Glutamatergic neuron (in vitro differentiated cells): ENCODE measurements at places on chromosomes 2 and 18. TPM values are rescaled to one million over a fixed set of nuclear protein-coding genes. Genes with fewer than 3 reads are reported as not detected.

Gene RFTN2
- total RNA-seq = 2.5 TPM

Gene IL36B
- total RNA-seq = not detected

DNA sequence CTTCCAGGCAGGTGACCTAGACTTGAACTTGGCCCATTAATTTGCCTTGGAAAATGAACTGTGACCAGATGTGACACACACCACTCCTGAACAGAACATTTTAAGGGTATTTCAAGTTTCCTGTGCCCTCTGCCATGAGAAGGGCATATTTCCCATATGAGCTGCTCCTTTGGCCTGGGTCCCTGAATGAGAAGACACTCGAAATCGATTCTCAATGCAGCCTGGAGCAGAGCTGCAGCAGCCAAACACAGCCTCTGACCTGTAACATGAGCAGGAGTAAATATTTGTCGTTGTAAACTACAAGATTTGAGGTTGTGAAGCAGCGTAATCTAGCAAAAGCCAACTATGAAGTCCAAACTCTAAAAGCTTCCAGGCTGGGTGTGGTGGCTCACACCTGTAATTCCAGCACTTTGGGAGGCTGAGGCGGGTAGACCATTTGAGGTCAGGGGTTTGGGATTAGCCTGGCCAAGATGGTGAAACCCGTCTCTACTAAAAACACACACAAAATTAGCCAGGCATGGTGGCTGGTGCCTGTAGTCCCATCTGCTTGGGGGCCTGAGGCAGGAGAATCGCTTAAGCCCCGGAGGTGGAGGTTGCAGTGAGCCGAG is 30.1 kb upstream of the SOS1 start:
- no peak for DNase-seq

- DNase-seq = no peak
Measured at GRCh38 chr2:85396531-85397470, 13.4 kb downstream of the CAPG start.

DNA sequence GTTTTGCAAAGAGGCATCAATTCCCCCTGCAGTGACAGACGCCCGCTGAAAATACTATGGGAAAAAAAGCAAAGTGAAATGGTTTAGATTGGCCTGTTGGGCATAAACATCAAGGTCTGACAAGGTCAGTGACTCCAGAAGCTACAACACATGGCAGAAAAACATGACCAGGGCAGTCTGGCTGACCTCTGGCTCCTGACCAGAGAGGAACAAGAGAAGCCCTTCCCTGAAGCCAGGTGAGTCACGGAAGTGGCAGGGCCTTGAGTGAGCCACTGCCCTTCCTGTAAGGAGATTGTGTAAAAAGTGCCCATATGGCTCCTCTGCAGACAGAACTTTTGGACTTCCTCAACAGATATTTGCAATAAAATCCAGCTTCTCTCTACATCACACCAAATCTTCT is 72.0 kb downstream of the DNER start:
- DNase-seq = no peak

Gene DSG1
- total RNA-seq = not detected

- no peak for DNase-seq
Measured at GRCh38 chr2:842151-842803, 108.4 kb upstream of the SNTG2 start.

GRCh38 chr2:64392529-64392928 is 61.4 kb upstream of the LGALSL start:
- DNase-seq = no peak

Gene SLC19A3
- 1.7 TPM for total RNA-seq

- DNase-seq = no peak
Measured at GRCh38 chr18:61748004-61748403, 144.8 kb downstream of the RNF152 start.

GRCh38 chr18:6624661-6625311 is 104.7 kb upstream of the ARHGAP28 start:
- DNase-seq = no peak

DNA sequence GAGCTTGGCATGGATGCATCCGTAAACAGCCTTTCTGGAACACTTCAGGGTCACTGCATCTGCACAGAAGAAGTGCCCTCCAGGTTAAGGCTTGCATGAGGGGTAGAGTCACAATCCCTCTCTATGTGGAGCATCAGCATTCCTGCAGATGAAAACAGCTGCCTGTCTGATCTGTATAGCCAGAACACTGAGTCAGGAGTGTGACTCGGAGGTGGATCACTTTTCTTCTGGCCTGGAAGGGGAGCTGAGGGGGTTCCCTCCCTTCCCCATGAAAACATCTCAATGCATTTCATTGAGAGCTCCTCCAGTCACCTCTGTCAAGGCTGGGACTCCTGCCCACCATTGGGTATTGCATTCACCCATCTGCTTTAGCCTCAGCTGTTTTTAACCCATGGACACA is 72.5 kb upstream of the SERPINE2 start:
- no peak for DNase-seq

Gene ELAC1
- 9.2 TPM for total RNA-seq

Gene GAL3ST2
- 0.42 TPM for total RNA-seq

GRCh38 chr2:53711271-53711780 is 56.3 kb upstream of the CHAC2 start:
- DNase-seq = no peak

GRCh38 chr2:211944572-211944971 is 594.0 kb downstream of the ERBB4 start:
- no peak for DNase-seq

DNA sequence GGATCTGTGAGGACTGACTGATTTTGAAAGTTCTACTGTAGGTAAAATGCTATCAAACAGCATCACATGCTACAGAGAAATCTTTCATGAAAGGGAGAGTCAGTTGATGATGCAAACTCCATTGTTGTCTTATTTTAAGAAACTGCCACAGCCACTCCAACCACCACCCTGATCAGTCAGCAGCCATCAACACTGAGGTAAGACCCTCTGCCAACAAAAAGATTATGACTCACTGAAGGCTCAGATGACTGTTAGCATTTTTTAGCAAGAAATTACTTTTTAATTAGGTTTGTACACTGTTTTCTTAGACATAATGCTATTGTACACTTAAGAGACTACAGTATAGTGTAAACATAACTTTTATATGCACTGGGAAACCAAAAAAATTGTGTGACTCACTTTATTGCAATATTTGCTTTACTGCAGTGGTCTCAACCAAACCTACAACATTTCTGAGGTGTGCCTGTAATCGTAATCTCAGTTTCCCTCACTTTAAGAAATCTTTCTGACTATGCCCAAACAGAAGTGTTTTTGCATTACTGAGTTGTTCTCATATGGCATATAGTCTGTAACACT is 42.8 kb downstream of the METTL8 start:
- no peak for DNase-seq
